ENCODE measurements at places on chromosomes 12 and 14.
A peak's percentile ranks its signal among the peaks of the same experiment; 100 is the strongest.

GRCh38 chr12:56517854-56518253 lies 3.8 kb upstream of the RBMS2 start:
- DNase-seq = no peak

DNA sequence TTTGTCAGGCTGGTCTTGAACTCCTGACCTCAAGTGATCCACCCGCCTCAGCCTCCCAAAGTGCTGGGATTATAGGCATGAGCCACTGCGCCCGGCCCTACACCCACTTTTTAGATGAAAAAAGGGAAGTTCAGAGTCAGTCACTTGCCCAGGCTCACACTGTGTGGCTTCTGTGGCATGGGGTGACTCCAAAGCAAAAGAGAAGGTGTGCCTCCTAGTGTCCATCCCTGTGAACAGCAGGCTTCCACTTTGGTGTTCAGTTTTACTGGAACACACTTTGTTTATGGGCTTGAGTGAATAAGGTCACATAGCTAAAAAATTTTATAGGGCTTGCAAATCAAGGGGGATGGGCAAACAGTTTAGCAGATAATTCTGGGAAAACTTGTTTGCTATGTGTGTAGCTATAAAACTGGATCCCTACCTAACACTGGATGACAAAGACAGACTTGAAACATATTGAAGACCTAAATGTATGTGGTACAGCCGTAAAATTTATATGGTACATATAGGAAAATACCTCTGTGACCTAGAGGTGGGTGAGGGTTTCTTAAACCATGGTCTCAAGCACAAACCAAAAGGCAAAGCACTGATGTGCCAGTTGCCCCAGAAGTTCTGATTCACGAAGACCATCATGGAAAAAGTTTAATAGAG lies 54.9 kb downstream of the EID3 start:
- peak; percentile 93 for DNase-seq

DNA sequence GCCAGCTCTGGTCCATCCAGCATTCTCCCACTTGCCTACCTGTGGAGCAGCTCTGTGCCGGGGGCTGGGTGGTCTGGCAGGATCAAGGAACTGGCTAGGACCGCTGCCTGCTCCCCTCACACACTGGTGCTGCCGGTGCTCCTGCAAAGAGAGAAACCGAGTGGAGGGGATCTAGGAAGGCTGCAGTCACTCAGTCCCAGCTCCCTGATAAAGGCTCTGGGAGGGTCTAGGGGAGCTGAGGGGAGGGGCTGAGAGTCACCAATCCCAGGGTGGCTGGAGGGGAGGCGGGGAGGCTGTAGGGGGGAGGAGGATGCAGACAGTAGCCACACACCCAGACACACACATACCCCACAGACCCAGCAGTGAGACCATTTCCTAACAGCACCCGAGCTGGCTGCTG lies at the start of gene TAC3:
TSS of gene TAC3 (minus strand) at position 182 of the 400 bp plus-strand sequence. CDS start 732 bp downstream, outside the sequence.
- DNase-seq = no peak

GRCh38 chr12:68403296-68403695 lies 71.1 kb upstream of the MDM1 start:
- DNase-seq = no peak

DNA sequence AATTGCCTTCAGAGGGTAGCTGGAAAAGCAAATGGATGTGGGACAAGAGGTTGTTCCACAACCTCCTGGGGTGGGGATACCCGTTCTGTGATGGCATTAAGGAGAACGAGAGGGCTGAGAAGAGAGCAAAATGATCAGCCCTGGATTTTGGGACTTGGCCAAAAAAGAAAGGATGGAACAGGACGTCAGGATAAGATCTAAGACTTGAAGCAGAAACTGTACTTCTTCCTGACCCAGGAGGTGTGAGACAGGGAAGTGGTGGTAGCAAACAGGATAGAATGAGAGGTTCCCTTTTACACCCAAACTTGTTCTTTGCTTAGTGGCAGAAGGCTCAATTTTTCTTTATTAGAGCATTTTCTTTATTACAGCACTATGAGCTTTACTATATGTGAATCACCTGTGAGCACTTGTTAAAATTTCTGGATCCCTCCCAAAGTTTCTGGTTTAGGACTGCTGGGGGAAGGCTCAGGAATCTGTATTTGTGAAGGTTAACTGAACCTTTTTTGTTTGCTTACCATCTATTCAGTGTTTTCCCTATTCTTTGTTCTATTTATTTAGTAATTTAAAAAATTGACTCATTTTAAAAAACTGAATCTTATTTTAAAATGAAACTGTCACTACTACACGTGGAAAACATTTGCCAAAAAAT lies 59.2 kb downstream of the ERC1 start:
- peak; percentile 6 for DNase-seq

- DNase-seq = no peak
Measured at GRCh38 chr14:62736048-62737043, 308.9 kb downstream of the KCNH5 start.

- DNase-seq = no peak
Measured at GRCh38 chr14:95564060-95564459, 29.2 kb downstream of the GLRX5 start.

DNA sequence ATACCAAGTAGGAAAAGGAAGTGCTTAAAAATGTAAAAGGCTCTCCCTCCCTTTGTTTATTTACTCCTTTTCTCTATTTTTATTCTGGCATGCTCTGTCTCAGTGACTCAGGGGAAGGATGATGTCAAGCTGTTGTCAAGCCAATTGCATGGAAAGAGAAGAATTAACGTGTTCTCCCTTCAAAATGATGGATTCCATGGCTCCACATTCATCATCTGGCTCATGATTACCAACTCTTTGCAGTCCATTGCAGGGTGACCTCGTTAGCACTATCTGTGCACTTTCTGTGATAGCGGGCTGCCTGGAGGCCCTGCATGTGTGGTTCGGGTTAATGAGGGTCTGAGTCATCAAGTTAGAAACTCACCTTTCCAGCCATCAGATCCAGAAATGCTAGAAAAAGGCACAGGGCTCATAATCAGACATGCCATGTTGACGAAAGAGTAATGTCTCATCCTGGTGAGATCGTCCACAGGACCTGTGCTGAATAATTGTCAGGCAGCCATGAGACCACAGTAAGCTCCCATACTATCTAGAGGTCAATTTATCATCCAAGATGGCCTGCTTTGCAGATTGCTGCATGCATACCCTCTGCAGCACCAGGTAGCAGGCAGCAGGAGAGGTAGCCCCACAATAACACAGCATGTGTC lies 79.2 kb upstream of the BTG1 start:
- DNase-seq = no peak

DNA sequence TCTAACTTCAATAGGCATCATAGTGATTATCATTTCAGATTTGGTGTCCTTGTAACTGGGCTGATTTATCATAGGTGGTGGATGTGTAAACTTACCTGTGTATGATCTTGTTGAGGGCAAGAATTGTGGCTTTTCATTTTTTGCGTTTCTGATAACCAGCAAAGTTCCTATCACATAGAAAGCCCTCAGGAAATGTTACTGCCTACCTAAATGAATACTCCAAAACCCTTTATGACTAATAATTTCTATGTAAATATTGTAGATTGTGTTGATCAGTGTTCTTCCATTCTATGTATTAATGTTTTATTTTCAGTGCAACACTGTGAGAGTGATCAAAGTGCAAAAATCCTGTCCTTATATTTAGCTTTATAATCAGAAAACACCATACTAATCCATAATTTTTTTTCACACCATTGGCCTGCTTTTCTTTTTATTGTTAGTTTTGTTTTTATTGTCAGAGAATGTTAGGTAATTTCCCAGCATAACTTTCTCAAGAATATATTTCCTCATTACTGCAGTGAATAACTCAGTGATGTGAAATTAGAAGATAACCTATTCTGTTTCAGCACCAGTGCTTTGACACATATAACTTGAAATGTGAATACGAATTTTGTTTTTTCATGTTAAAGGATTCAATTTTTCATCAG lies 94.1 kb downstream of the GPHN start:
- no peak for DNase-seq

- peak; percentile 84 for DNase-seq
Measured at GRCh38 chr14:92105893-92106142, 564 bp downstream of the ATXN3 start.

- no peak for DNase-seq
Measured at GRCh38 chr14:81091660-81092059, 129.1 kb downstream of the GTF2A1 start.

GRCh38 chr12:70847871-70848270 lies 72.7 kb downstream of the PTPRR start:
- no peak for DNase-seq

DNA sequence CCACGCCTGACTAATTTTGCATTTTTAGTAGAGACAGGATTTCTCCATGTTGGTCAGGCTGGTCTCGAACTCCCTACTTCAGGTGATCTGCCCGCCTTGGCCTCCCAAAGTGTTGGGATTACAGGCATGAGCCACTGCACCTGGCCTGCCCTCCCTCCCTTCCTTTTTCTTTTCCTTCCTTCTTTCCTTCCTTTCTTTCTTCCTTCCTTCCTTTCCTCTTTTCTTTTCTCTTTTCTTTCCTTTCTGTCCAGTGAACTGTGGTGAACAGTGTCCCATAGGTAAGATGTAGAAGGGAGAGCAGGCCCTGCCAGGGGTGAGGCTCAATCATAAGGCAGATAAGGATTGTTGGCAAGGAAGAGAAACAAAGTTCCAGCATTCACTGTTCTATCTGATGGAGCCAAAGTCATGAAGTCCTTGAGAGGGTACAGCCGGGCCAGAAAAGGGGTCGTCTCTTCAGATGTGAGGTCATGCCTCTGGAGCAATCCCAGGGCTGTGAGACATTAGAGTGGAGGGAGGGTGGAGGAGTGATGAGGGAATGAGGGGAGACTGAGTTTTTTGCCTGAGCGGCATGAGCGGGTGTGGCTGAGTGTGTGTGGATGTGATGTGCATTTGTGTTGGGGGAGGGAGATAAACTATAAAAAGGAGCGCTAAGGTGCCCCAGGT lies 4.2 kb upstream of the MLF2 start:
- DNase-seq = no peak

DNA sequence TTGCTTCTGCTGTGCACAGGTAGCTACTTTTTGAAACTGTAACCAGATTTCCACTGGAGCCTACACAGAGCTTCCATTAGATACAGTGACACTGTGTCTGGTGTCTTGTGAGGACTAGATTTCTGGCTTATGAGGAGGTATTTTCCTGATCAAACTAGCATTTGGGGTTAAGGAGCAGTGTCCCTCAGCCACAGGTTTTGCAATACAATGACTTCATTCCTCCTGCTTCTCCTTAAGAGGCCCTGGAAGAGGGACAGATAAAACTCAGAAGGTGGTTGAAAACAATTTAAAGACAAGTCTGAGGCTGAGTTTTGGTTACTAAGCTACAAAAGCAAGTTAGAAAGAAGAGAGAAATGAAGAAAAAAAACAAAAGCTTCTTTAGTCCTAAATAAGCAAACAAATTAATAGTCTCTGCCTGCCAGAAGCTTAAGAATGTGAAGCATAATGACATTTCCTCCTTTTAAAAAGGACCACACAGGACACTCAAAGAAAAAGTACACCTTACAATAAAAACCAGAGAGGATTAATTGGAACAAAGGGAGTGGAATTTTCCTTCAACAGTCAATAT lies 53.0 kb downstream of the PKP2 start:
- DNase-seq = peak; percentile 23

DNA sequence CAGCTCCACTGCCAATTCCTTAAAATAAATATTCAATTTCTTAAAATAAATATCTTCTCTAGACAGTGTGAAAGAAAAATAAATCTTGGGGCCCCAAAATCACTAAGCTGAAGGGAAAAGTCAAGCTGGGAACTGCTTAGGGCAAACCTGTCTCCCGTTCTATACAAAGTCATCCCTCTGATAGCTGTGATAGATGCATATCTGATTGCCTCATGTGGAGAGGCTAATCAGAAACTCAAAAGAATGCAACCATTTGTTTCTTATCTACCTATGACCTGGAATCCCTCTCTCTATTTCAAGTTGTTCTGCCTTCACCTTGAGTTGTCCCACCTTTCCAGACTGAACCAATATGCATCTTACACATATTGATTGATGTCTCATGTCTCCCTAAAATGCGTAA lies 889.8 kb downstream of the TRHDE start:
- no peak for DNase-seq

GRCh38 chr12:54341378-54342300 lies 16.7 kb downstream of the COPZ1 start:
- no peak for DNase-seq

- DNase-seq = peak; percentile 42
Measured at GRCh38 chr12:130764475-130765185, 48.5 kb upstream of the RIMBP2 start.

DNA sequence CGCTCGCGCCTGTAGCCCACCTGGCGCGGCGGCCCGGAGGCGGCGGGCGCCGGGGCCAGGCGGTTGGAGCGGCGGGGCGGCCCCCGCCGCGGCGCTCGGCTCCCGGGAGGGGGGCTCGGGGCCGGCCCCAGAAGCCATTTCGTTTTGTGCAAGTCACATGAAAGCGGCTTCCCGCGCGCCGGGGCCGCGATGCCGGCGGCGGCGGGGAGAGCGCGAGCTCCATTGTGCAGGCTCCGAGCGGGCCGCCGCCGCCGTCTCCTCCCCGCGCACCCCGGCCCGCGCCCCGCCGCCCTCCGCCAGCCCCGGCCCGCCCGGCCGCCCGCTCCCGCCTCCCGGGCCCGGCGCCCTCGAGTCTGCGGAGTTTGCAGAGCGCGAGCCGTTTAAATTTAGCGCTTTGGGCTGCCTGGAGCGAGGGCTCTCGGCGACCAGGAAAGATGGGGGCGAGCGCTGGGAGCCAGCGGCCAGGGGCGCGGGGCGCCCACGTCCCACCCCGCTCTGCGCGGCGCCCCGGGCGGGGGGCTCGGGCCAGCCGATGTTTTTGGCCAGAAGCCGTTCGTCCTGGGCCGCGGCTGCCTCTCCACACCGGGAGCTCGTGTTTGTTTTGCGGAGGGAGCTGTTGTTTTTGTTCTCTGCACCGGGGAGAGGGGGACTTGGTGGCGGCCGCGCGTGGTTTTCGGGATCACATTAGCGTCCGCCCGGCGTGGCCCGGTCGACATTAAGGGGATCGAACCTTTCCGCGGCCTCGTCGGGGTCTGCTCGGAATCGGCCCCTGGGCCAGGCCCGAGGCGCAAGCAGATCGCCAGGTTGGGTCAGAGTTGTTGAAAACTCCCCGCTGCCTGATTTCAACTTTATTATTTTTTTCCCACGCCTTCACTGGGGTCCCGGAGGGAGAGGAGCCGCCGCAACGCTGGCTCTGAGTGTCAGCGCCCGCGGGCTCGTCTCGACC lies 982 bp downstream of the BCL7A start:
- DNase-seq = no peak

DNA sequence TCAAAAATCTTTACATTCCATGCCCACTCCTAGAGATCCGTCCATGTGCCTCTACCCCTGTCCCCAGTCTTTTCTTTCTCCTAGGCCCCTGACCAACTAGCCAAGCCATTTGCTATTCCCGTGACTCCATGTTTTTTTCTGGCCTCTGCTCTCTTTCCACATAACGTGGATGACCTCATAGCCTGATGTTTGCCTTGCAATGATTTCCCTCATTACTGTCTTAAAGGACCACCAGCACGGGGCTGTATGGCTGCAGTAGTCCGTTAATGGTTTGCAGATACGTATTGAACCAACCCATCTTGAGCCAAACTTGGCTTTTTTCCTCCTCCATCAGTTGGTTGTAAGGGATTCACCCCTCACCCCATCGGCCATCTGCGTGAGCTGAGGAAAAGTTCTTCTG lies 226.0 kb downstream of the PCNX1 start:
- no peak for DNase-seq

GRCh38 chr12:98084391-98084790 lies 431.0 kb upstream of the TMPO start:
- DNase-seq = no peak

Measured in inflammatory macrophage (primary cell).